ENCODE measurements at places on chromosomes 12 and 14.

- DNase-seq = no peak
These were observed 121.5 kb upstream of the VASH1 start for GRCh38 chr14:76639606-76640229.

DNA sequence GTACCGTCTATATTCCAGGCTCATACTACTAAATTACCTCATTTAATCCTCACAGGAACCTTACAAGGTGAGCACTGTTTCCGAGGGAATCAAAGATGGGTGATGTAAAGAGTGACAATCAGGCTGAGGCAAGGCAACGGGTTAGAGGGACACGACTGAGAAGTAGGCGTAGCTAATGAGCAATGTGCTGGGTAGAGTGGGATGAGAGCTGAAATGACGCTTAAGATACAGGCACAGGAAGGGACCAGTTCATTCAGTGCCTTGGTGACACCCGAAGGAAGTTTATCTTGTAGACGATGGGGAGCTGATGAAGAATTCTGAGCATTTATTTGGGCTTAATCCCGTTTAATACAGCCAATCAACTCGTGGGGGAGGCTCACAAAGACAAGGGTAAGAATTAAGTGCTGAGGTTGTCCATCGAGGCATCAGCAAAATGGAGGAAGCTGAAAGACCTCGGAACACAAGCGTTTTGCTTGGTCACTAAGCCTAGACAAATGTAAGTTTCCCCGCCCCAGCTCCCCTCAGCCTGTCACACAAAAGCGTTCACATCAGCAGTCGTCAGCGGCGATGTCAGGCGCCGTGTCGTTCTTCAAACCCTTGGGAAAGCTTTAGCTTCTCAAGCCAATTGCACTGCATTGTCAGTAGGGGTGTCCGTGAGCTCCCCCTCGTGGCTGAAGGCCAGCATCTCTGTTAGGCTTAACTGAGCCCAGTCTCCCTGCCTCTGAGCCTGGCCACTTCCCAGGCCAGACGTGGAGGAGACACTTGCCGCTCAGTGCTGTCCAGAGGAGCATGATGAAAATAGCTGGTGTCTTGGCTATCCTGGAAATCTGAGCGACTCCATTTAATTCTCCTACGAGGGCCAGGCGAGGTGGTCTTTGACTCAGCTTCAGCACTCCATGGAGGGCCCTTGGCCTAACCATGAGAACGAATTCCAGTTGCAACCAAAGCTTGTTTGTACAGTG is 288.5 kb upstream of the G2E3 start:
- DNase-seq = peak; percentile 45

DNA sequence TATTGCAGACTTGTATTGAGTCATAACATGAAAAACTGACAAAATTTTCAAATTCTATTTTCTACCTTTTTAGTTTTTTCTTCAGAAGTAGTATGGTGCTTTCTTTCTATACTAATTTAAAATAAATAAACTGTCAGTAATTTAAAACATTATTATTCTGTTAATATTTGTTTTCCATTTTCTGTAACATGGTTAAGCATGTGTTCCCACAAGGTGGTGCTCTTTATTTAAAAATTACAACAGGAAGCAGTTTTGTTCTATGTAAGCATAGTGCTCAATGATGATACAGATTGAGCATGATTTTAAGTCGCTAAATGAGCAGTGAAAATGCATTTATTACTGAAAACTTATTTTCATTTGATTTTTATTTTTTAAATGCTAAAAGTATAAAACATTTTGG is 114.6 kb downstream of the PPFIA2 start:
- peak; percentile 43 for DNase-seq

DNA sequence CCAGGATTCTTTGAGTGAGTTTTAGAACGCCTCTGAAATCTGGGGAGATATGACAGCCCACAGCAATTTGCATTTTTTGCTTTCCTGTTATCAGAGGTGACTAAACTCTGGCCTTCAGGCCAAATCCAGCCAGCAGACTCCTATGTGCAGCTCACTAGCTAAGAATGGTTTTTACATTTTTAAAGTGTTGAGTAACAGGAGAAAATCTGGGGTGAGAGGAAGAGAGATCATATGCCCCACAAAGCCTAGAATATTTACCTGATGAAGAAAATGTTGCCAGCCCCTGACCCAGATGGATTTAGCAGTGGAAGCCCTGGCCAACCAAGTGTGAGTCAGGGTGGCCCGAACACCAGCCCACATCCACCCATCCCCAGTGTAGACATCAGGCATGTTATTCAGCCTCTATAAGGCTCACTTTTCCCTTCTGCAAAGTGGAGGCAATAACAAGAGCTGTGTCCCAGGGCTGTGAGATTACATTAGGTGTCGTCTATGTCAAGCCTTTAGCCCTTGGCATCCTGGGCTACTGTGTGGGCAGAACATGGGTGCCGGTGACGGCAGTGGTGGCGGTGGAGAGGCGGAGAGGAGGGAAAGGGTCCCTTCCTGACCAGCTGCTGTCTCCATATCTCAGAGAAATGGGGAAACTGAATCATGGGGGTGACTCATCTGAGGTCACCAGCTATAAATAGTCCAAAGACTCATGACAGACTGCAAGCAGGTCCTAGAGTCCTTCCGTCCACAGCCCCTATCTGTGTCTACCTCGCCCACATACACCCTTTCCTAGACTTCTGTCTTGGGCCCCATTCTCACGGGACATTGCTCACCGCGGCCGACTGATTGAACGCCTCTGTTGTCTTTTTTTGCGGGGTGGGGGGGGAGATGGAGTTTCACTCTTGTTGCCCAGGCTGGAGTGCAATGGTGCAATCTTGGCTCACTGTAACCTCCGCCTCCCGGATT is 32.6 kb upstream of the CD9 start:
- peak; percentile 78 for DNase-seq

GRCh38 chr12:70598467-70599193 is 38.6 kb downstream of the PTPRB start:
- DNase-seq = no peak

DNA sequence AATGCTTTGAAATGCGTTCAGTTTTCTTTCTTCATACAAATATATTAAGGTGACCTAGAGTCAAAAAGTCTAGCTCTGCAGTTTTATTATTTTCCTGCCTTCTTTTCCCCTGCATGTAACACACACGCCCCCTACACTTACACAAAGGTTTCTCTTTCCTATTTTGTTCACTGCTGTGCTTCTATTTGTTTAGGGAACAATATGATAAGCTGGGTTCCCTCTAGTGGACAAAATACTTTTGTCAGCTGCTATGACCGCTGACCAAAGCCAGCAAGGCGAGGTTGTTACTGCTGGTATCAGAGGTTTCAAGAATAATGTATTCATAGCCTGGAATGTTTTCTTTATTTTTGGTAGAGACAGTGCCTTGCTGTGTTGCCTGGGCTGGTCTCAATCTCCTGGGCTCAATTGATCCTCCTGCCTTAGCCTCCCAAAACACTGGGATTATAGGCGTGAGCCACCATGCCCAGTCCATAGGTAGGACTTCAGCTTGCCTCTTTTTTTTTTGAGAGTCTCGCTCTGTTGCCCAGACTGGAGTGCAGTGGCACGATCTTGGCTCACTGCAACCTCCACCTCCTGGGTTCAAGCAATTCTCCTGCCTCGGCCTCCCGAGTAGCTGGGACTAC is 33.4 kb downstream of the FNTB start:
- DNase-seq = no peak

GRCh38 chr12:95337146-95337545 is 119.5 kb downstream of the VEZT start:
- no peak for DNase-seq

DNA sequence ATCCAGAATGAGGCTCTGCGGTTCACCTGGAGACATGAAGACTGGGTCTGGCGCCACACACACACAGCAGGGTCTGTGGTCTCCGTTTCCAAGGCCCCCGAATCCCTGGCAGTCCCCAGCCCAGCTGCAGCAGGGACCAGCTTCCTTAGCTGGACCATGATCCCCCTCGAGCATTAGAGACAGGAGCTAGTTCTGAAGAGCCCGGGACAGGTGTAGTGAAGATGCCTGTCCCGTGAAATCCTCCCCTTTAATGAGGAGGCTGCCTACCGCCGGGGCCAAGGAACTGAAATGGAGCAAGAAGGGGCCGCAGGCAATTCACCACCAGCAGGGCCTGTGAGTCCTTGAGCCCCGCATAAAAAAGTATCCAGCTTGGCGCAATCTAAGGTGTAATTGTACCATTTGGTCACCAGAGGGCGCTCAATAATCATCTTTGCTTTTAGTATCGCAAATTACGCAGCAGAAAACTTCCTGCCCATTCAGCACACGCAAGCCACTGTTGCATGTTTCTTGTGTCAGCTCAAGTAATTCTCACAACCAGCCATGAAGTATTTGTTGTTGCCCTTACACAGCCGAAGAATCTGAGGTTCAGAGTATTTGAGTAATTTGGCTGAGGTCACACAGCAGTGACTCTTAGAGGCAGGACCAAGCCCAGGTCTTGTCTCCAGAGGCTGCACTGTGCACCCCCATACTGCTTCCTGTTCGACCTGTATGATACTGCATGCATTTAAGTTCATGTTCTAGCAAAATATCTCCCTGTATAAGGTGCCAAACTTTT is 54.3 kb upstream of the PPP2R5C start:
- peak; percentile 88 for DNase-seq

- no peak for DNase-seq
These were observed 34.7 kb upstream of the DNM1L start for GRCh38 chr12:32644431-32644830.

- DNase-seq = no peak
These were observed 105.4 kb upstream of the CNTN1 start for GRCh38 chr12:40586823-40587222.

DNA sequence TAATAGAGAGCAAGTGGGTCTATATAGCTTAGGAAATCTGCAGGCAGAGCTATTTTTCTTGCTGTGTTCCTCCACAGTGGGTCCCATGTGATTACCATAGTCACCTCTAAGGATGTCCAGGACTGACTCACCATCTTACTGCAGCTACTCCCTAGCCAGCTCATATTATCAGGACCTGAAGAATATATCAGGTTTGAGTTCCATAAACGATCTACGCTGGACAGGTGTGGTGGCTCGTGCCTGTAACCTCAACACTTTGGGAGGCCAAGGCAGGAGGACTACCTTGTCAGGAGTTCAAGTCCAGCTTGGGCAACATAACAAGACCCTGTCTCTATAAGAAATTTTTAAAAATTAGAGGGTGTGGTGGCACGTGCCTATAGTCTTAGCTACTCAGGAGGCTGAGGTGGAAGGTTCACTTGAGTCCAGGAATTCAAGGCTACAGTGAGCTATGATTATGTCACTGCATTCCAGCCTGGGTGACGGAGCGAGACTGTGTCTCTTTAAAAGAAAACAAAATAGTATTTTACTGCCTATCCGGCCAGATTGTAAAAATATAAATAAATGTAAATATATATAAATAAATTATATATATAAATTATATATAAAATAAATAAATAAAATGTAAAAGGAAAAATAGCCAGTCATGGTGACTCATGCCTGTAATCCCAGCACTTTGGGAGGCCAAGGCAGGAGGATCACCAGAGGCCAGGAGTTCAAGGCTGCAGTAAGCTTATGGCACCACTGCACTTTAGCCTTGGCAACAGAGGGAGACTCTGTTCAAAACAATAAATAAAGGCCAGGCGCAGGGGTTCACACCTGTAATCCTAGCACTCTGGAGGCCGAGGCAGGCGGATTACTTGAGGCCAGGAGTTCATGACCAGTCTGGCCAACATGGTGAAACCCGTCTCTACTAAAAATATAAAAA is 6.9 kb upstream of the SPRYD4 start:
- DNase-seq = no peak

All from CD4-positive, alpha-beta T cell treated with Interleukin-4 for 1 hour (primary cell).